CD4-positive, alpha-beta T cell treated with Interleukin-15 for 1 hour (primary cell): ENCODE measurements at places on chromosomes 16 and 17.

DNA sequence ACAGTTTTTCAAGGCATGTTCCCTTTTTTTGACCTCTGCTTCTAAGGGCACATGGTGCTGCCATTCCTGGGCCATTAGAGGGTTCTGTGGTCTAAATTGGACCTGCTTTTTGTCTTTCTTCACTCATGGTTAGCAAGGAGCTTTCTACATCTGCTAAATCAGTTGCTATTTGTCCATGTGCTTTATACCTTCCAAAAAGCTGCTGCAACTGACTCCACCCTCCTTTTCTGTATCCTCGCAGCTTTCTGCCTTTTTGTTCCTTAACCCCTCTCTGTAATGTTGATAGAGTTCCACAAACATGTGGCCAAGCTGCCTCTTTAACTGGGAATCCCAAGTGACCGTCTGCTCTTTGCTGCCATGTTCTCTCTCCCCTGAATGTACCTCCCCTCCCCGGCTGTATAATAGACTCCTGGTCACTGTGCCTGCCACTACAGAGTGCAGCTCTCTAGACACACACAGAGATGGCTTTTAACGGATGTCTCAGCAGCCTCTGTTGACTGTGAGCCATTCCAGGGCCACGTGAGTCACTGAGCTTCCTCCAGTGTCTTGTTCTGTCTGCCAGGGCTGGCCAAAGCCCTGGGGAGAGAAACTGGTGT is 57.4 kb upstream of the TEKT3 start:
- DNase-seq: no peak

DNA sequence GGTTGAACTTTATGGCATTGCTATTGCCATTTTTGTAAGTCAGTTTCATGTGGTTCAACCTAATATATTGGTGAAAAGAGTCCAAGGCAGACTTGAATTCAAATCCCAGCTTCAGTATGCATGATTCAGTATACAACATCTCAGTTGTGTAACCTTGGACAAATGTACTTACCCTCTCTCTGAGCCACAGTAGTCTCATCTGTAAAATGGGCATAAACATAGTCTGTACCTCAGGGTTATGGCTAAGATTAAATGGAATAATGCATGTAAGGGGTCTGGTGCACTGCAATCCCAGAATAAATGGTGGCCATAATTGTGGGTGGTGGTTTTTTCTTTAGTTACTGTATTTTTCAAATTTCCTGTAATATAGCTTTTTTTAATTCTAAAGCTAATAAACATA is 4.7 kb upstream of the ADAP2 start:
- DNase-seq: no peak

DNA sequence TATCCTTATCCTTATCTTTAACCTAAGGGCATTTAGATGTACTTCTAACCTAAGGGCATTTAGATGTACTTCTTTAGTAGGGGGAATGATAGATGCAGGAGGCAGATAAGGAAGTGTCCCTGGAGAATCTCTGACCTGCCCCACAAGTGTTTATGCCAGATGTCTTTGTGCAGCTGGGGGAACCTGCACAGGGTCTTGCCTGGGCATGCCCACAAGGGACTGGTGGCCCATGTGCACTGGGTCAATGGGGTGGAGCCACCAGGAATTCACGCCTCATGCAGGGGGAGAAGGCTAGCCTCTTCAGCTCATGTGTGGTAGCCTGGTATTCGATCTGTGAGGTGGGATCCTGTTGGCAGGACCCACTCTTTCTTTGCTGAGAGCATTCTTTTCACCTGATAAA is 38.0 kb downstream of the CA10 start:
- DNase-seq: no peak

DNA sequence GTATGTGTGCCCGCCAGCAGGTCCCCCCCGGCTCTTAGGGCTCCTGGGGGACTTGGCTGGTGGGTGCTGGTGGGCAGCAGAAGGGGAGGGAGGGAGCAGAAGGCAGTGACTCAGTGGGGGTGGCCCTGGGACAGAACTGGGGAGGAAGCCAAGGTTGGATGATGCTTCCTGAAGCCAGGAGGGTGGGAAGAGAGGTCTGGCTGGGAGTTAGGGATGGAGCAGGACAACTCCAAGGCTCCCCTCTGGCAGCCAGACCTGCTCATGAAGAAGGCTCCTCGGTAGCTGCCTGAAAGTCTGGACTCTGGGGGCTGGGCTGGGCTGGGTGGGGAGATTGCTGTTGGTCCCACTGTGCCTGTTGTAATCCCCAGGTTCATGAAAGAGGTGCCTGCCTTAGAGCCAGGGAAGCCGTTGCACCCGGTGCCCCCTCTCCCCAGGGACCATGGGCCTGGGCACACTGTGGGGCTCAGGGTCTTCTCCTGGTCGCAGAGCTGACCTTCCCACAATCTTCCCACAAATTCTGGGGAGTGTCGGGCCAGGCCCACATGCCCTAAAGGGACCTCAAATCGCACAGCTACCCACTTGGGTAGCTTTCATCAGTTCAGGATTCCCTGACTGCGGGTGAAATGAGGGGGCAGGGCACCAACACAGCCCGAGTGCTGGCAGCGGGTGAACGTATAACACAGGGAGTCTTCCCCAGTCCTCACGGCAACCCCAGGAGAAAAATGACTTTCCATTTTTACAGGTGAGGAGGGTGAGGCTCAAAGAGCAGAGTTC is 1.1 kb upstream of the PLEKHG4 start:
- DNase-seq: no peak

DNA sequence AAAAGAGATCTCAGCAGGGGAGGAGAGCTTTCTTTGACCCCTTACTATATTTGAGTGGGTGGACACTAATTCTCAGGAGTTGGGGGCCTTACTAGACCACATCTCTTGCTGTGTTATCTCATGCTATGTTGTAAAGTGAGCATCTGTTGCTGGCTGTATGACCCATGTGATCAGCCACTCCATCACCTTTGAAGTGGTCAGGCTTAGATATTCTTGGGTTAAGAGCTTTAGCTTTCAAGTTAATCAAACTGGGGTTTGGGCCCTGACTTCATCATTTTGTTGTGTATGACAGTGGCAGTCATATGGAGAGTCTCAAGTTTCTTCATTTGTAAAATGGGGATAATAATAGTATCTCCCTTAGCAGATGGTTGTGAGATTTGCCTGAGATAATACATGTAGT is 201.1 kb downstream of the FTO start:
- no peak for DNase-seq

- DNase-seq: no peak
These were observed 69.9 kb downstream of the ABR start for GRCh38 chr17:1109606-1110540.

DNA sequence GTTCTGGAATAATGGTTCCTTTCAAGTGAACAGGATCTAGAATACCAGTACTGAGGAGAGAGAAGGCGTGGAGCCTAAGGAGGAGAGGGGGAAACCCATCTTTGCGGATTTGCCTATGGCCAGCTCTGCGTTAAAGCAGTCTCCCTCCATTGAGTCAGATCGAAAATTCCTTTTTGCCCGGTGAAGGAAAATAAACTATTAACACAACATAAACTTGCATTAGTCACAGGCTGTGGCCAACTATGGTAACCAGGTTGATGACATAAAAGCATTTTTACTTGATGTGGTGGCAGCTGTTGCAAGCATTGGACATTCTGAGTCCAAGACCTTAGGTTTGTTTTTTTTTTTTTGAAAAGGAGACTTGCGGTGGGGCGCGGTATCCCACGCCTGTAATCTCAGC is 8.9 kb downstream of the LDAF1 start:
- DNase-seq: no peak

GRCh38 chr16:81601008-81601428 is 156.4 kb downstream of the CMIP start:
- no peak for DNase-seq

GRCh38 chr17:40021451-40021971 is 6.3 kb downstream of the CSF3 start:
- DNase-seq: no peak

- DNase-seq: no peak
These were observed 13.9 kb downstream of the CYB5D2 start for GRCh38 chr17:4156750-4157381.

DNA sequence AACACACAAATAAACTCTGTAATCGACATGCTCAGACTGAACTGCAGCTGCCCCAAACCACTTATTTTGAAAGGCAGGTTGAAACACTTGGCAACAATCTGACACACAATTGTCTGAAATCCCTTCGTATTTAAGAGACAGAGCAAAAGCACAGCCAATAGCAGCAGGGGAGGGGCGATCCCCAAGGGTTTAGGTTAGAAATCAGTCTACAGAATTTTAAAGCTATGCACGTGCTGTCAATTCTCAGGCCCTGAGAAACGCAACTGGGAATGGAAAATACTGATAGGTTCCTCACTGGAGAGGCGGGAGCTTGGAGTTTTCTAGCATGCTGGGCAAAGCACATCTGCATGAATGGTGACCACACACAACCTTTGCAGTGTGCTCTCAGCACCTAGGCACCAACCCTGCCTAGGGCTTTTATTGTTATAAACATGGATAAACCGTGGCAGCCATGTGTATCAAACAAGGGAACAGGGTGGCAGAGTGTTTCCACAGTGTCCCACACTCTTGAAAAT is 168.0 kb downstream of the AATF start:
- no peak for DNase-seq

- DNase-seq: no peak
These were observed 218.3 kb downstream of the SOX9 start for GRCh38 chr17:72338847-72339790.

DNA sequence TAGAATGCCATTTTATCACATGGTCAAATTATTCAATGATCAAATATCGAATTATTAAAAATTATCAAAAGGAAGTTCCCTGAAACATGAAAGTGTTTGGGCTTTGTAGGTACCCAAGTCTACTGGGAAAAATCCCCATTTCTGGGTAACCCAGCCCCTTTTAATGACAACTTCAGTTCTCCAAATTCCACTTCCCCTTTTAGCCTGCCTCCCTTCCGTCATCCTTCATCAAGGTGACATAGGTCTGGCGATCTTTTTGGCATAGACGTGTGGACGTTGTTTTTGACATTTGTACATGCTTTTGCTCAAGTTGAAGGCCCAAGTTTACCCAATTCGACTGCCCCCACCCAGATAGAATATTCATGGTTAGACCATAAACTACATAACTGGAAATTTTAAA is 660.9 kb downstream of the MAF start:
- no peak for DNase-seq

- no peak for DNase-seq
These were observed 3.0 kb downstream of the ARHGDIA start for GRCh38 chr17:81867991-81868673.

DNA sequence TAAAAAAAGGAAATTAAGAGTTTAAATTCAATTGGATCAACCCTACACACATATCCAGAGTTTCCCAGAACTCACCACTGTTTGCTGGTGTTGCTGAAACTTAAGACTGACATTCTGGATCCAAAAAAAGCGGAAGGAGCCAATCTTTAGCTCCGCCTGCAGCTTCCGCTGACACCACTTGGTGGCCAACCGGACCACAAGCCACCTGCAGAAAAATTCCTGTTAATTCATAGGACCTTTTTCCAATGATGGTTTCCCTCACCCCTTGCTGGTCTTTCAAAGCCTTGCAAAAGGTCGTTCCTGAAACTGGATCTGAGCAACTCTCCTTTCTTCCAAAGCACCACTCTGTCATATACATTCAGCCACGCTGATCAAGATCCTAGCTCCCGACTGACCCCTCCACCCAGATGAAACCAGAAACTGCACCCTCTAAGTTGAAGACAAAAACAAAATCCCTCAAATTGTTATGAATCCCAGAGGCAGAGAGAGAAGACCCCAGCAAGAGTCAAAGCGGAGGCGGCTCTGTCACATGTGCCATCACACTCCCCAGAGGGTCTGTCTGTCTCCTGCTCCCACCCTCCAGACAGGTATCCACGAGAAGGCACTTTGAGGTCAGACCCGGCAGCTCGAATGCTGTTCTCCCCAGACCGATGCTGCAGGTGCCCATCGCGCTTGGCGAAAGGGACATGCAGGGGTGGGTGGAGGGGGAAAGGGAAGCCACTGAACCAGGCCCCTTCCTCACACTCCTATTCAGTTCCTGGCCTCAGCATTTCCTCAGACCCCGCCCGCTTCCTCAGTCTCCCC is 773 bp downstream of the BLTP2 start:
- peak; percentile 28 for DNase-seq

GRCh38 chr17:62650587-62650986 is 23.1 kb downstream of the MRC2 start:
- no peak for DNase-seq

- no peak for DNase-seq
These were observed 37.3 kb downstream of the BCO1 start for GRCh38 chr16:81275795-81276194.

DNA sequence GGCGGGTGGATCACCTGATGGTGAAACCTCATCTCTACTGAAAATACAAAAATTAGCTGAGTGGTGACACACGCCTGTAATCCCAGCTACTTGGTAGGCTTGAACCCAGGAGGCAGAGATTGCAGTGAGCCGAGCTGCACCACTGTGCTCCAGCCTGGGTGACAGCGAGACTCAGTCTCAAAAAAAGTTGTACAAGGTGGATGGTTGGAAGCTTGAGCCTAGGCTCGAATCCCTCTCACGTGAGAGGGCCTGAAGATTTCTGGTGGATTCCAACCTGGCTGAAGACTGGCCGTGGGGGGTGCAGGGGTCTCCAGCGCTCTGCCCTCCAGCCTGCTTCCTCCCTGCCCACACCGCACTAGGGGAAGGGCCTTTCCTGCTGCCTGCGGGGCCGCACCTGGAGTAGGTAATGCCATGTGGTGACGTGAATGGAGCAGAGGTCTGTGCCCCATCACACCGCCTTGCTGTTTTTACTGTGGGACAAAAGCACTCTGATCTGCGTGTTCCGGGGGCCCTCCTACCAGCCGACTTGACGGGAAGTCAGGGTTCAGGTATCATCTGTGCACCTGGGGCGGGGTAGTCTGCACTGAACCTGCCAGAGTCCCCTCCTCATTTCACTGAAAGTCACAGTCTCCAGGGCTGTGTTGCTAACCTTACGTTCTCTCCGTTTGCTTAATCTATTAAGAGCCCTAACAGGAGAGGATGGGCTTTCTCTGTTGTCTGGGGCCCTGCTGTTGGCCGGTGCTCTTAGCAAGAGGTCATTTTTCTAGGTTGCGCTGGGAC is 4.2 kb downstream of the RPL13 start:
- DNase-seq: no peak

DNA sequence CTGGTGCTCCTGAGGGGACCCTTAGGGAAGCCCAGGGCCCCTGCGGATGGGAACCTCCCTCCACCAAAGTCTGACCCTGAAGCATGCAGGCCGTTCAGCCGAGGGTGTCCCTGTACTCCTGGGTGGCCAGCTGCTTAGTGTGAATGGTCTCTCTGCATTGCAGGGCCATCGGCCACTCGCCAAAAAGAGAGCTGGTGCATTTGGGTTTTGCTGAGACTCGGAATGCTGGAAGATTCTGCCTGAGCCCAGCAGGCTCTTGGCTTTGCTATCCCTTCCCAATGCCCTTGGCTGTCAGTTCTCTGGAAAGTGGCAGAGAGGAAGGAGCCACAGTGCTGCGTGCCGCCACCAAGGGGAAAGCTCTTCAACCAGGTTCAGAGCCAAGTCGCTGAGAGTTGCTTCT is 2.8 kb downstream of the MEOX1 start:
- no peak for DNase-seq

- DNase-seq: no peak
These were observed 6.5 kb upstream of the RBFOX3 start for GRCh38 chr17:79617304-79617703.

DNA sequence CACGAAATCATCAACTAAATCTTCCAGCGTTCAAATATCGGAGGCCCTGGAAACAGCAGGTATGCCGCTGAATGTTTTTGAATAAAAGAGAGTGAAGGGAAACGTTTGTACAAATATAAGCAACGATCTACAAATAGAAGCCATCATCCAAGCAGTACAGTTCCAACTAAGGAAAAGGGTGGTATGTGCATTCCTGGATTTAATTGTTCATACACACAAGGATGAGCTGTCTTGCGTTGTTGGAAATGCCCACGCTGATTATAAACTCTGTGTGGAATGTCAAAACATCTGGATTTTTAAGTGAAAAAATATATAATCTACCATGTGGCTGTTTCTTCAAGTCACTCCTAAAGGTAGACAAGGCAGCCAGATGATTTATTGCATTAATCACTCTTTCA is 191.8 kb upstream of the HSBP1 start:
- no peak for DNase-seq
